ENCODE measurements at places on chromosomes 2 and 18.

DNA sequence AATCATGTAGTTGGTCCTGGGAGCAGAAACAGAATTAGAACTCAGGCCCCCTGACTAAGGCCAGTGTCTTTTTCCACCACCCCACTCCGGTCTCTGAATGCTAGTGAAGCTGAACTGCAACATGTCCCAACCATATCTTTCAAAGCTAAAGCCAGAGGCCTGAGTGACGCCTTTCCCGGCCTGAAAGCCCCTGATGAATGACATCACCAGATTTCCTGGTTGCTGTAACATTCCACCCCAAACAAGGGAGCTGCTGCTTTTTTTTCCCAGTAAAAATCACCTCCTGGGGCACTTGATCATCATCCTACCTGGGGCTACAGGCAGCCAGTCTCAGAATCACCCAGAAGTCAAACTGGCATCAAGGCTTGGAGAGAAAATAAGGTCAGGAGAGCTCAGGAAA is 162.7 kb downstream of the ARL4C start:
- DNase-seq: no peak

DNA sequence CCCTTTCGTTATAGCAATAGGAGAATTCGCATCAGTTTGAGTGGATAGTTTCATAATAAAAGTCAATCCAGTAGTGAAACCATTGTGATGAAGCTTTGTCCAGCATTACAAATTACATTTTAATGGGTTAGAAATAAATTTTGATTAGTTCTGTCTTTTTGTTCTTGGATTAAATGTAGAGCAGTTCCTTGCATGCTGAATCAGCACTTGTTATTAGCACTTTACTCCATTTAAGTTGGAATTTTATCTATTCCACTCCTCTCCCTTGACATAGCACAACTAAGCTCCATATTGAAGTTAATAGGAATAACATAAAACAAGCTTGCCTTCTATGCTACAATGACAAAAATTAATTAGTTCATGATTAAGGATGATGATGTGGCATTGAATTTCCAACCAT is 624.1 kb downstream of the CCDC85A start:
- DNase-seq: no peak

GRCh38 chr2:217941886-217942728 is 60.7 kb downstream of the TNS1 start:
- no peak for DNase-seq

DNA sequence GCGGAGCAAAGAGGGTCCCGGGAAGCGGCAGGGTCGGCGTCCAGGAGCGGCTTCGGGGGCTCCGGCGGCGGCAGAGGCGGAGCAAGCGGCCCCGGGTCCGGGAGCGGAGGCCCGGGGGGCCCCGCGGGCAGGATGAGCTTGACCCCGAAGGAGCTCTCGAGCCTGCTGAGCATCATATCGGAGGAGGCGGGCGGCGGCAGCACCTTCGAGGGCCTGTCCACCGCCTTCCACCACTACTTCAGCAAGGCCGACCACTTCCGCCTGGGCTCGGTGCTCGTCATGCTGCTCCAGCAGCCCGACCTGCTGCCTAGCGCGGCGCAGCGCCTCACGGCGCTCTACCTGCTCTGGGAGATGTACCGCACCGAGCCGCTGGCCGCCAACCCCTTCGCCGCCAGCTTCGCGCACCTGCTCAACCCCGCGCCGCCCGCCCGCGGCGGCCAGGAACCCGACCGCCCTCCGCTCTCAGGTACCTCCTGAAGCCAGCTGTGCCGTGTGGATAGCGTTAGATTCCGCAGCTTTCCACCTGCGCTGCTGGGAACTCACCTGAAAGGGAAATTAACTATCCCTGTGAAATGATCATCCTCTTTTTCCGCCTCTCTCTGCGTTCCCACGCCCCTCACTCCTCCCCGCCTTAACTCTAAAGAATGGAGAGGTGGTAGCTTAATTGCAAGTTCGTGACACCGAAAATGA is 472 bp downstream of the CNOT11 start:
- DNase-seq: peak; percentile 79

- no peak for DNase-seq
Measured at GRCh38 chr2:54476852-54477251, 20.7 kb downstream of the SPTBN1 start.

DNA sequence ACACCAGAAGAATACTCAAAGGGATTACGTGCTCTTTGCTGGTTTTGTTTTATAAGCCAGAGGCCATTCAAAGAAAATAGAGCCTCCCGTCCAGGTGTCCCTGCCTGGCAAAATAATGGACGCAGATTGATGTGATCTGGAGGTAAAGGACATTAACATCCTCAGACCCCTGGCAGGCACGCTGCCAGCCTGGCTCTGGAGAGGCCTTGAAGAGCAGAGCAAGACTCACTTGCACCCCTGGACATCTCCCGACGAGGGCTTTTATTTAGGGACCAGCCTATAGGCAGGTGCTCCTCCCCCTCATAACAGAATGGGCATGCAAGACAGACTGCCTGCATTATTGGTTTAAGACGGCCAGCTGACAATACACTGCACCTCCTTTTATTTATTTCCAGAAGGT is 291.3 kb downstream of the BCL11A start:
- no peak for DNase-seq

GRCh38 chr18:58592223-58593214 is 36.4 kb downstream of the ALPK2 start:
- no peak for DNase-seq

- no peak for DNase-seq
Measured at GRCh38 chr18:56565046-56565445, 73.3 kb downstream of the TXNL1 start.

GRCh38 chr18:45277908-45278307 is 337.4 kb upstream of the SLC14A2 start:
- DNase-seq: no peak

DNA sequence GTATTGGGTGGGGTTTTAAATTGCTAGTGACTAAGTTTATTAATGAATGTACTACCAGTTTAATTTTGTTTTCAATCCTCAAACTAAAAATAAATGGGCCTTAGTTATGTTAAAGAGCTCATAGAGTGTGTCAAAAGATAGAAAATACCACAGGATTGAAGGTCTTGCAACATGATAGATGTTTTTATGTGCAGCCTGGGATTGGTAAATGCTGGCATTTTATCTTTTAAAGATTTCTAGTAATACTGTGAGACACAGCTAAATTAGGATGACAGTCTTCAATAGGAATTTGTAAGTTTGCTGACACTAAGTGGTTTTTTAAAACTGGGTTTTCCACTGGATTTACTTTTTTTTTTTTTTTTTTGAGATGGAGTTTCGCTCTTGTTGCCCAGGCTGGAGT is 122.3 kb downstream of the HAUS1 start:
- no peak for DNase-seq

DNA sequence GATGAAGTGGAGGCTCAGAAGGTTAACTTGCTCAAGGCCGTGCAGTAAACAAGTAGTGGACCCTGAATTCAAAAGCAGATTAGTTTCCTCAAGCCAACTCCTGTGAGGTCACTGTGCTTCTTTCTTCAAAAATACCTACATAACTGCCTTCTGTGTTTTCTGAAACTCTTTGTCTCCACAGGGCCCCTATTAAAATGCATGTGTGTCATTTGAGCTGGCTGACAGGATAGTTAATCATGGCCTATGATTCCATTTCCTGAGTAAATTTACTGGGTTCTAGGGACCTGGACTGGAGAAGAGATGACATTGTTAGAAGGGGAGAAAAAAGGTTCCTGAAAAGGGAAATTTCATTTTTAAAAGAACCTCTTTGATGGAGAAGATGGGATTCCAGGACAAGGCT is 12.9 kb upstream of the DTNA start:
- DNase-seq: no peak

GRCh38 chr2:217244815-217245214 is 385.0 kb upstream of the TNP1 start:
- no peak for DNase-seq

DNA sequence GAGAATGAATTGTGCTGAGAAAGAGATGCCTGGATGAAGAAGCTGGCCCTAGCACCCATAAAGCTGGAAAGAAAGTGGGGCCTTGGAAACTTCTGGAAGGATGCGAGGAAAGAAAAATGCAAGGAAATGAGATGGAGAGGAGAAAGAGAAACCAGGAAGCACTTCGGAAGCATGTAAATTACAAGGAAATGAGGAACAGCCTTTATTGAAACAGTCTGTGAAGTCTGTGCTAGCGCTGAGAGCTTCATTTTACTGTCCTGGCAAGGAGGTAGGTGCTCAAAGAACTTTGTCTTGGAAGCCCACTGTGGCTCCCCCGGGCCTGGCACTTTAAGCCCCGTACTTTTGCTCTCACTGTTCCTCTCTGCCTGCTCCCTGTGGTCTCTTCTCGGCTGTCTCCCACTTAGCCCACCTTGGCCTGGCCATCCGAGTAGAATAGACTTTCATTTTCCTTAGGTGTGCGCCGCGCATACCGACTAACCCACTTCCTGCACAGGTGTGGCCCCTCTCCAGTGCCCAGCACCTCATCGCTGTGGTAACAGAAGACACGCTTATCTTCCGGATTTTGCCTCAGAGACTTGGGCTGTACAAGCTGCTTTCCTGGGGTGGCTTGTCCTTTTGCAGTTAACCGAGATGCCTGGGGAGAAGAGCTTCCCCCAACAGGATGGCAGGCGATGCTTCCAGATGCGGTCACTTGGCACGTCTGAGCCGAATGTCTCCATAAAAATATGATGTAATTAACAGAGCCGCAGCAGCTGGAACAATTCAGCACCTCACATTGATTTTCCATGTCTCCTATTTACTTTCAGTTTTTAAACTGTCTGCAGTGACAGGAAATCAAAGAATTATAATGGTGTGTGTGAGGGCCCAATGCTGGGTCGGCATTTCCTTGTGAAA is 199.6 kb downstream of the HRH4 start:
- peak; percentile 32 for DNase-seq

DNA sequence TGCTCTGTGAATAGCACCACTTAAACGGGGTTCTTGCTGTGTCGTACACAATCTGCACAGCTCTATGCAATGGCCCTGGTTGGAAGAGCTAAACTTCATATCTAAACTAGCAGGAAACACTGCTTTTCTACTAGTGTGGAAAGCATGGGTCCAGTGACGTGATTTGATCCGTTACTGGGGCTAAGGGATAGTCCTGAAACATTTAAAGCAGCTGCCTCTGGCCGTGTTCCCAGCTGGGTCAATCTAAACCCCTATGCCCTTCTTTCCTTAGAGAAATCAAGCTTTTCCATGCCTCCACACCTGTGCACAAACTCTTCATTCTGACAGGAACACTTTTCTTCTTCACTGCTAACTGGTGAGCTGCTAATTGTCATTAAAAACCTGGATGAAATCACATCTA is 5.4 kb upstream of the IGFBP5 start:
- no peak for DNase-seq

DNA sequence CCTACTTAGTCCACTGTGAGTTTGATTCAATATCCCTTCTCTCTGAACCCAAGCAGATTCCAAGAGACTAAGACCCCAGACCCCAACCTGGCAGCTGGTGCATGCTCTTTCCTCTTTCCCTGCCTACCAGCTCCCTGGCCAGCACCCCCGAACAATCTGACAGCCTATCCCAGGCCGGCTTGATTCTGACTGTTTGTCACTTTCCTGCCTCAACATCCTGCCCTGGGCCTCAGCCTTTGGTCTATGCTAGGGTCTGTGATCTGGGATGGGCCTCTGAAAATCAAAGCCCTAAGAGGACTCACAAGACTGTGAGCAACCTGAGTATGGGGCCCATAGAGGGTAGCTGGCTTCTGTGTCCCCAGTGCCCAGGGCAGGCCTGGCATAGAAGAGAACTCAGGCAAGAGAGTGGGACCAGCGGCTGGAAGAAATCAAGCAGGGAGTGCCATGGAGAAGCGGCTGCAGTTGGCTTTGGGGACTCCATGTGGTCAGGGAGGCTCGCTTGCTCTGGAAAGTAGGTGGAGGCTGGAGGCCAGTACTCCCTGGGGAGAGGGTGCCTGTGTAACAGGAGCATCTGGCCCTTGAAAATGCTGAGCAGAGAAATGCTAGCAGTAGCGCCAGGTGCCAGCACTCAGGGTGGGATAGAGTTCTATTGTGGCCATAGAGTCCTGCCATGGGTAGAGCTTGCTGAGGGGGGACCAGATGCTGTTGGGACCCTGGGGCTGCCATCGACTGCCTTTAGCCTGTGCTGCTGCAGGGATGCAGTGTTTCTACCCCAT is 343.9 kb downstream of the DYSF start:
- DNase-seq: no peak

GRCh38 chr18:49646873-49647272 is 85.0 kb downstream of the LIPG start:
- DNase-seq: no peak

DNA sequence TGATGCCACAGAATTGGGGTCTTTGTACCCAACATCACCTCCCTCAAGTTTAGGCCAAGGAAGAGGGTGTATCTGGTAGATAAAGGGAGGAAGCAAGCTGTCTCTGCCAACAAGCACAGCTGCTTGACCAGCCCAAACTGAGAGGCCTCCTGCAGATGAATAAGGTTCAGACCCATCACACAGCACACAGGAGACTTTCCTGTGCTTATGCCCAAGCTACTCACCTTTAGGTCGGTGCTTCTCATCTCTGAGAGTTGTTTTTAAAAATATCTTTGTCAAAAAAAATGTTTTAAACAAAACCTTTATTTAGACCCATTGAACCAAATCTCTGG is 24.7 kb upstream of the SP3 start:
- no peak for DNase-seq

GRCh38 chr2:26727641-26728561 is 35.4 kb downstream of the KCNK3 start:
- peak; percentile 23 for DNase-seq
